ENCODE measurements at places on chromosomes 3 and 15. TPM values are rescaled to one million over a fixed set of nuclear protein-coding genes. Genes with fewer than 3 reads are reported as not detected.

- no peak for DNase-seq
Measured at GRCh38 chr3:44045476-44046275, 196.0 kb upstream of the TOPAZ1 start.

ALDH1A3 gene
- 0.30 TPM for total RNA-seq

- DNase-seq = no peak
Measured at GRCh38 chr3:149572796-149573414, 84.9 kb downstream of the WWTR1 start.

KIF15 gene
- 2.7 TPM for total RNA-seq

GRCh38 chr15:90020936-90021507 is 19.9 kb downstream of the ZNF710 start:
- no peak for DNase-seq
